HS-27A (cell line): ENCODE measurements at places on chromosomes 13 and 19.

DNA sequence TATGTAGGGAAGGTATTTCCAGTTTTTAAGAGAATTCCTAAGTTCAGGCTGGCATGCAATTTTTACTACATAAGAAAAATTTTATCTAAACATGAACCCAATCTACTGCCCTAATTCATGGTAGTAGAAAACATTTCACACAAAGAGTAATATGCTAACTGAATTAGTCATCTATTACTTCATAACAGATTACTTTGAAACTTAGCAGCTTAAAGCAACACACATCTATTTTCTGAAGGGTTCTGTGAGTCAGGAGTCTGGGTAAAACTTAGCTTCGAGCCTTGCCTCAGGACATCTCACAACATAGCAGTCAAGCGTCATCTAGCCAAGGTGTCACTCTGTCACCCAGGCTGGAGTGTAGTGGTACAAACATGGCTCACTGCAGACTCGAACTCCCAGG is 537.5 kb downstream of the DCT start:
- no peak for DNase-seq

DNA sequence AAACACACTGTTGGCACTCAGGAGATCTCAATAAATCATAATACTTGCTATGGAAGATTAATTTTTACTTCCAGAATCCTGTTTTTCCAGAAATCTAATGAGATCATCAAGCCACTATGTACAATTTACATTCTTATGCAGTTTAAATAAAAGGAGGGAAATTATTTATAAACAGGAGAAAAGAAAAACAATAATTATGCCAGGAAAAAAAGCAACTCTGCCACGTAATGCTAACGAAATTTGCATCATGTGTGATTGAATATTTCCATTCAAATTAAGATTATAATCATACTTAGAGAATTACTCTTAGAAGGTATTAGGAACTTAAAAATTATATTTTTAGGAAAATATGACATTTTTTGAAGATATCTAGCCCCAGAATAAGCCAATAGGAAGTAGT is 13.0 kb downstream of the FAM124A start:
- DNase-seq: no peak

DNA sequence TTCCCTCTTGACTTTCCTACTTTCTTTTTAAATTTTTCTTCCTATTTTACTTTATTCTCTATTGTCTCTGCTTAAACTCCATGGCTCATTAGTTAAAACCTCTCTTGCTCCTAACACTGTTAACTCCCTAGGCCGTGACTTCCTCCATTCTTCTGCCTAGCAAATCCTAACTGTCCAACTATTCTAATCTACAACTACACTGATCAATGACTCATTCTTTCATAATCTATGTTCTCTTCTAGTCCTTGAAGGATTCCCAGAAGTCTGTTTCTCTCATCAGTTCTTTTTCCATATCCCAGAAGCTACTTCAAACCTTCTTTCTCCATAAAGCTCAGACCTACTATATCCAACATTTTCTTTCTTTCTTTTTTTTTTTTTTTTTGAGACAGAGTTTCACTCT is 66.9 kb downstream of the MICU2 start:
- DNase-seq: no peak

GRCh38 chr13:75847588-75847987 is 211.5 kb downstream of the LMO7 start:
- DNase-seq: no peak

GRCh38 chr19:47520343-47520806 is 5.5 kb upstream of the NAPA start:
- DNase-seq: no peak
